ENCODE measurements at places on chromosomes 12 and 14.

- DNase-seq = no peak
Measured at GRCh38 chr12:50059440-50060119, 2.2 kb downstream of the ASIC1 start.

- DNase-seq = no peak
Measured at GRCh38 chr12:11609045-11609444, 40.4 kb upstream of the ETV6 start.

- peak; percentile 24 for DNase-seq
Measured at GRCh38 chr14:91870001-91870400, 2.7 kb upstream of the TC2N start.

DNA sequence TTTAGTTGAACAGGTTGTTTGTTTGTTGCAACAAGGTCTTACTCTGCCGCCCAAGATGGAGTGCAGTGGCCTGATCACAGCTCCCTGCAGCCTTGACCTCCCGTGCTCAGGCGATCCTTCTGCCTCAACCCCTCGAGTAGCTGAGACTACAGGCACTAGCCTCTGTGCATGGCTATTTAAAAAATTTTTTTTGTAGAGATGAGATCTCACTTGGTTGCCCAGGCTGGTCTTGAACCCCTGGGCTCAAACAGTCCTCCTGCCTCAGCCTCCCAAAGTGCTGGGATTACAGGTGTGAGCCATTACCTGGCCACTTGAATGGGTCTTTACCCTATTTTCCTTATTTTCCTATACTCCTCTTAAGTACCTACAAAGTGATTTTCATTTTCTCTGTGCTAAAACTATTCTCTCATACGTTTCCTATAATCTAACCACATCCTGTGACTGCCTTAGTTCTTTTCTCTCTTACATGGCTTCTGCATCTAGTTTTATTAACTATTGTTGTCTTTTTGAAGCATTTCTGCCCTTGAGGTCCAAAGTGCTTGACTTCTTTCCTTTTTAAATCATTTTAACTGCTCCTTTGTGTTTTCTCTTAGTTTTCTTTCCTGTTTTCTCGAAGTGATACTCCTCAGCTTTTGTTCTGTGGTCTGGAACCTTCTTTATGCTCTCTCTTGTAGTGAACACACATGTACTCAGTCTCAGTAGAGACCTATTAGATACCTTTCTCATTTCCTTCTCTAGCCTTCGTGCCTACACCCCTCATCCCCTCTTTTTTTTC is 14.1 kb downstream of the GPX2 start:
- no peak for DNase-seq

- DNase-seq = no peak
Measured at GRCh38 chr12:93741659-93742109, 64.5 kb downstream of the CRADD start.

DNA sequence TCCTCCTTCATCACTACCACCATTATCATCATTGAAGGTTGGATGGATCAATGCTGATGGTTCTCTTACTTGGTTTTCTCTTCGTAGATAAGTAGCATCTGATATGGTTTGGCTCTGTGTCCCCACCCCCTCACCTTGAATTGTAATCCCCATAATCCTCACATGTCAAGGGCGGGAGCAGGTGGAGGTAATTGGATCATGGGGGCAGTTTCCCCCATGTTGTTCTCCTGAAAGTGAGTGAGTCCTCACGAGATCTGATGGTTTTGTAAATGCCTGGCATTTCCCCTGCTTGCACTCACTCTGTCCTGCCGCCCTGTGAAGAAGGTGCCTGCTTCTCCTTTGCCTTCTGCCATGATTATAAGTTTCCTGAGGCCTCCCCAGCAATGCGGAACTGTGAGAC is 172.4 kb upstream of the PWP1 start:
- no peak for DNase-seq

GRCh38 chr12:132582058-132582420 is 28.3 kb downstream of the LRCOL1 start:
- DNase-seq = no peak

GRCh38 chr12:28610401-28611114 is 420.3 kb downstream of the CCDC91 start:
- DNase-seq = no peak

DNA sequence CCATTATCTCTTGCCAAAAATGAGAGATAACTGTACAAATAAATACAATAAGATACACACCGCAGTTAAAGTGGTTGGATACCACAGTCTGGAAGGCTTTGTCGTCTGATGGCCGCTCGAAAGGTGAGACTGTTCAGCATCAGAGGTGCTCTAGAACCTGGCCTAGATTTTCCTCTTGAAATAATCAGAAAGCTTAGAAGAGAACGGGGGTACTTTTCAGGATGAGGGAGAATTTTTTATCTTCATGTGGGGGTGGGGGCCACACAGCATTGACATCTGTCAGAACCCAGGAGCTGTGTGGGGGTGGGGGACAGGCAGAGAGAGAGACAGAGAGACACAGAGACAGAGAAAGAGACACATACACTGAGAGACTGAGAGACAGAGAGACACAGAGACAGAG is 90.5 kb downstream of the GALNT9 start:
- no peak for DNase-seq

- no peak for DNase-seq
Measured at GRCh38 chr14:55451398-55451797, 11.0 kb upstream of the TBPL2 start.

DNA sequence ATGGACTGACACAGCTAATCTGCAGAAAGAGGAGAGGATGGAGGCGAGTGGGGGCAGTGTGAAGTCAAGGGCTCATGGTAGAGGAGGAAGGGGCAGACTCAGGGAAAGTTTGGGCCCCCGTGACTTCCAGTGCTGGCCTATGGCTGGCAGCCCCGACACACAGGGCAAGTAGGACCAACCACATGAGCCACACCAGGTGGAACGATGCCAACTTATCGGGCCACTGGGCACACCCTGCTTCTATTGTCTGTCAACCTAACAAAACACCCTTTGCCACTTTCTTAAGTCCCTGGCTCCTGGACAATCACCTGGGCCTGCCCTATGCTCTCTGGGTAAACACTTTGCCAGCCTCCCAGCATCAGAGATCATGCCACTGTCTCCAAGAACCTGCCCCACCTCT is 65.2 kb upstream of the PSMC1 start:
- no peak for DNase-seq

DNA sequence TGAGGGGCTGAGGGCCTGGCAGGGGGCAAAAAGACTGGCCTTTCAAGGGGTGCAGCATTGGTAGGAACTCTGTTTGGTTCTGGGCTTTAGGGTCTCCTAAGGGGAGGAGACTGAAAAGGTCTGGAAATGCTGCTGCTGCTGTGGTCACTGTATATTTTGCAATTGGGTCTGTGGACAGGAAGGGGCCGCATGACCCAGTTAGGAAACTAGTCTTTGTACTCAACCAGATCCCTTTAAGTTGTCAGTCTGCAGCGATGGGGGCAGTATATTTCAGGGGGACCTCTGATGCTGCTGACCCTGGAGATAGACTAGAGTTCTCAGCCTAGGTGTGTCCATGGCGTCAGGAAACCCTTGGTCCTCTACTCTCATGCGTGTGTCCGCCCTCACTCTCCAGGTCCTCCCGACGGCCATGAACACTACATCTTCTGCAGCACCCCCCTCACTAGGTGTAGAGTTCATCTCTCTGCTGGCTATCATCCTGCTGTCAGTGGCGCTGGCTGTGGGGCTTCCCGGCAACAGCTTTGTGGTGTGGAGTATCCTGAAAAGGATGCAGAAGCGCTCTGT is 4.0 kb downstream of the LTB4R start:
- DNase-seq = no peak

DNA sequence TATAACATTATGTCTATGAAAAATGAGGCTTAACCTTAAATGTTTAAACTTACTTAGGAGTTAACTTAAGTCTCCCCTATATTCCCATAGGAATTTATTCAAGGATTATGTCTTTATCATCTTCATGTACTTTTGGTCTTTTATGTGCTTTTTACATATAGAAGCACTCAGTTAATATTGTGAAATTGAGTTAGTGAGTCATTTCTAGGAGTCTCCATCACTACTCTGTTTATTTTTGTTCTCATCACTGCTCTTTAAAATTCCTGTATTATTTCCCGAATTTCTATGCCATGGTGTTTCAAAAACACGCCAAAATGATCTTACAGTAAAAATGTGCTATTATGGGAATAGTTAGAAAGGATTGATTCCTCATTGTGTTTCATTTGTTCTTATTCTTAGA is 31.6 kb downstream of the TBC1D15 start:
- DNase-seq = no peak

GRCh38 chr12:47773062-47773857 is at the start of gene SLC48A1:
Gene SLC48A1, plus strand, starts transcription at chr12:47773238. Its CDS starts 67 bp downstream, at chr12:47773305.
- DNase-seq = peak; percentile 33

- no peak for DNase-seq
Measured at GRCh38 chr12:114403690-114404066, 2.3 kb downstream of the TBX5 start.

DNA sequence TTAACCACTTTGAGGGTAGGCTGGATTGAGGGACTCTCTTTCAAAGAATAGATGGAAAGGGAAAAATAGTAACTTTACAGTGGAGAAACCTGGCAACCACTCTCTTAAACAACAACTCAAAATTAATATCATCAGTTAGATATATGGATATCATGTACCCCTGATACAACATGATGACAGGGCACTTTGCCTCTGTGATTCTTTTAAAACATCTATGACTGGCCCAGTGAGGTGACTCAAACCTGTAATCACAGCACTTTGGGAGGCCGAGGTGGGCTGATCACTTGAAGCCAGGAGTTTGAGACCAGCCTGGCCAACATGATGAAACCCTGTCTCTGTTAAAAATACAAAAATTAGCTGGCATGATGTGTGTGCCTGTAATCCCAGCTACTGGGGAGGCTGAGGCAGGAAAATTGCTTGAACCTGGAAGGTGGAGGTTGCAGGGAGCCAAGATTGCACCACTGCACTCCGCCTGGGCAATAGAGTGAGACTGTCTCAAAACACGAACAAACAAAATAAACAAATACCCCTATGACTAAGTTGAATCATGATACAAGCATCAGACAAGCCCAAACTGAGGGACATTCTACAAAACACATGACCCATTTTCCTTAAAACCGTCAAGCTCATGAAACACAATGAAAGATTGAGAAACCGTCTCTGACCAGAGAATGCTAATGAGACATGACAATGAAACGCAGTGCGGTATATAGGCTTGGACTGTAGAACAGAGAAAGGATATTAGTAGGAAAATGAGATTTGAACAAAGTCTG is 26.4 kb upstream of the SLC7A8 start:
- DNase-seq = no peak

GRCh38 chr14:25150934-25151790 is 101.2 kb upstream of the STXBP6 start:
- DNase-seq = peak; percentile 91

DNA sequence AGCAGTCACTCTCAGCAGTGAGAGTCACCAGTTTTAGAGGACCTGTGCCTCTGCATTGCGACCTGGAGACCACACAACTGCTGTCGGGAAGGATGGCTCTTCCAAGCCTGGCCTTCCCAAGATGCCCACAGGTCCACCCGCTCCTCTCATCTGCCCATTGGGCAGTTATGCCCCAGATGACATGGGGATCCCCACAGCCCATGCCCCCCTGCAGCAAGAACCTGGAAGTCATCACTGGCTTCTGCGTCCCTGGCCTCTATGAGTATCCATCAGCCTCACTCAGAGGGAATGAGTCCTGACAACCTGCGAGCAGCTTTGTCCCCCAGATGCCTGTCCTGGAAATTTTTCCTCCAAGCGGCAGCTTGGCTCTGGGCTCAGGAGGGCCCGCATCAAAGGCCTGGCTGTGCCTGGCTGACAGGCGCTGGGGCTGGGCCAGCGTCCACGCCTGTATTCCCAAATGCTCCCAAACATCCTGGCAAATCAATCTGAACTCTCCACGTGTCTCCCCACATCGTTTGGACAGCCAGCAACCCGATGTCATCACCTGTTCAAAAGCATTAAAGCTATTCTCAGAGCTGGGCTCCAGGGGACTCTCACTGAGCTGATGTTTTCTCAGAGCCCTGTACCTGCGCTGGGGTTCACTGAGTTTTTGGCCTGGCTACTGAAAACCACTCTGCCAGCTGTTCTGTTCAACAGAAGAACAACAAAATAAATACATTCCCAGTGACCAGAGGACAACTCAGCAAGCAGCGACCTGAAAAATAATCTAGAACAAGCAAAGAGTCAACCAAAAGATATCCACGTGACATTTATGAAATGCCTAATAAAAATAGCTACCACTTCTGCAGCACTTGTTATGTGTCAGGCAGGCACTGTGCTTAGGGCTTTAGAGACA is 57.8 kb downstream of the CLMN start:
- DNase-seq = no peak

- no peak for DNase-seq
Measured at GRCh38 chr12:24922090-24922489, 26.8 kb downstream of the BCAT1 start.

- no peak for DNase-seq
Measured at GRCh38 chr12:131066207-131066885, 112.6 kb downstream of the ADGRD1 start.

- no peak for DNase-seq
Measured at GRCh38 chr14:75380656-75381055, 47.2 kb upstream of the JDP2 start.

- DNase-seq = peak; percentile 61
Measured at GRCh38 chr12:107523775-107524535, 161.6 kb upstream of the PWP1 start.

- peak; percentile 52 for DNase-seq
Measured at GRCh38 chr12:107402041-107403022, 283.3 kb upstream of the PWP1 start.

- no peak for DNase-seq
Measured at GRCh38 chr12:18737819-18738218, at the start of the genes CAPZA3 and PLCZ1. Gene CAPZA3, plus strand, starts transcription at chr12:18738119. Its CDS starts 150 bp downstream, at chr12:18738269. Gene PLCZ1, minus strand, starts transcription at chr12:18738012. Its CDS starts 641 bp downstream, at chr12:18737371.

DNA sequence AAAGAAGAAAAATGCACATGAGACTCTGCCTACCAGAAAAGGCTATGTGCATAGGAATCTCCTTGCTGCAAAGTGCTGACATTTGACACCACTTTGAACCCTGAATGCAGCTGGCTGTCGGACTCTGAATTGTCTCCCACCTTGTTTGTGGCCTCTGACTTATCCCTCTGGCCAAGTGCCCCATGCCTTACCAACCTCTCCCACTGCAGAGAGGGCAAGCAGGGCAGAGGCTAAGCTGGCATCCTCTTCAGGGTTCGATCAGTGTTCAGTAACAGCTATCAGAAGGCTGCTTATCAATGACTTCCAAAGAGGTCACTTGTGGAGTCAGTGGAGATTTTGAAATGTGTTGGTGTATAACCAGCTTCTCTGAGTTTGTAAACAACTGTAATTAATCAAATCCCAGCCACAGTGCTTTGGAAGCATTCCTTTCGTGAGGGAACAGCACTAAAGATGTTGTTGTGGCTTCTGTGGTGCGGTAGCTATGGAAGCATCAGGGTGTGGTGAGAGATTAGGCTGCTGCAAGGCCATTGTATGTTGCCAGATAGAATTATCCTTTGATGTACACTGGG is 22.6 kb upstream of the BMP4 start:
- DNase-seq = no peak

- DNase-seq = no peak
Measured at GRCh38 chr12:88624911-88625310, 44.6 kb upstream of the KITLG start.

- no peak for DNase-seq
Measured at GRCh38 chr12:46657453-46658411, 168.1 kb downstream of the SLC38A4 start.

GRCh38 chr12:42759622-42760273 is 170.2 kb upstream of the PRICKLE1 start:
- DNase-seq = no peak

GRCh38 chr12:93746572-93747168 is 69.5 kb downstream of the CRADD start:
- DNase-seq = no peak

GRCh38 chr14:71680736-71681387 is 251.4 kb upstream of the RGS6 start:
- no peak for DNase-seq

Data from NCI-H2029 (cell line).